ENCODE measurements at places on chromosomes 3 and 15.

DNA sequence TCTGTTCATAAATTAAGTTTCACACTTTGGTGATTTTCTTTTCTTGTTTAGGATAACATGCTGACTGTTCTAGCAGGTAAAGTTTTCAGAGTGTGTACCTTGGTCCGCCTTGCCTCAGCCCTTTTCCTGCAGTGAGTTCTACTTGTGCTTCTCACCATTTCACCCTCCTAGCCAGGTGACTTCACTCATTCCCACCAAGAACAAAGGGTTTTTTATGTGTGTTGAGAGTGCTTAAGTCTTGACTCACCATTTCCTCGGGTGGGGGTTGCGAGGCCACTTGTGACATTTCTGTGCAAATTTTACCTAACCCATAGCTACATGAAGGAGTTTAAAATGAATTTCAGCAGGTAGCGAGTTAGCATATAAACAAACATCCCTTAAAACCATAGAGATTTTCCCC is 81.4 kb downstream of the C3orf38 start:
- DNase-seq, result no peak

DNA sequence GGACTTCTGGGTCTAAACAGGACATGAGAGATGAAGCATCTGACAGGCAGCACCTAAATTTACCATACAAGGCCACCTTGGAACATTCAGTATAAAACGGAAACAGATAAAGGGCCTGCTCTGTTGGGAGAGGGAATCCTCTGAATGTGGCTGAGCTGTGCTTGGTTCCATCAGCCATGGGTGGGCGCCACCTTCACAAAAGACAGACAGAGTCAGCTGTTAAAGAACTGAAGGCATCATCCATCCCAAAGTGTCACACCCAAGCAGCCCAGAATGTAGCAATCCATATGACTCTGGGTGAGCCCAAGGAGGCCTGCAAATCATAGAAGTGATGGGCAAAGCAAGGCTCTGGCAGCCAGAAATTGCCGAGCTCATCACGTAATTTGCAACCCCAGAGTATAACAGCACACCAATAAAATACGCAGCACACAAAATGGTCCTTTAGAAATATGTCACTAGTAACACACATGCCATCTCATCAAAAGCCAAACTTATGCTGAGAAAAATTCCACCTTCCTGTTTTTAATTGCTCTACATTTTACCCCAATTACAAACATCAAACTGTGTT is 24.8 kb upstream of the RBP1 start:
- DNase-seq, result no peak

DNA sequence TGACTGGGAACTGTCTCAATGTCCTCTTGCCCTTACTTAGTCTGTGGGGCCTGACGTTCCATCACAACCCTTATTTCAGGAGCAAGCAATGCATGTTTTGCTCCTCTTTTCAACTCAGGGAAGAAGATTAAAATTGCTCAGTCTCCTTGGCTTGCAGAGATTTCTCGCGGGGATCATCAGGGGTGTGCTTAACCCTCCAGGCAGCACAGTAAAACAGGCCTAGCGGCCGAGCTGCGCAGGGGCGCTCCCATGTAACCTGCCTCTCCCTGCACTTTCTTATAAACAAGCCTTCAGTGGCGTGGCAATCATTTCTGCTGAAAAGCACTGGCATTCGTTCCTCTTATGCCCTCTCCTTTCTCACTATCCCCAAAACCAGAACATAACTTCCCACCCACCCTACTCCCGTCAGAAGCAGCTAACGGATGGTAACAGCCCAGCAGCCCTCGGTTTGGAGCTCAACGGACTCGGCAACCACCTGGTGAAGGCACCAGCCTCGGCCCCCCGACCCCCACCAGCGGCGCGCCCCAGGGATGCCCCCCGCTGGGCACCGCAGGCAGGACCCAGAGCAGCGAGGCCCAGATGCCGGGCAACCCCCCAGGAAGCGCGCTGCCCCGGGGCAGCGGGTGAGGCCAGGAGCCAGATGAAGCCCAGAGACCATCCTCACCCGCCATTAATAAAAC is 1.1 kb downstream of the MCF2L2 start:
- DNase-seq, result no peak

GRCh38 chr3:136120373-136121348 is 75.5 kb downstream of the MSL2 start:
- DNase-seq, result no peak

DNA sequence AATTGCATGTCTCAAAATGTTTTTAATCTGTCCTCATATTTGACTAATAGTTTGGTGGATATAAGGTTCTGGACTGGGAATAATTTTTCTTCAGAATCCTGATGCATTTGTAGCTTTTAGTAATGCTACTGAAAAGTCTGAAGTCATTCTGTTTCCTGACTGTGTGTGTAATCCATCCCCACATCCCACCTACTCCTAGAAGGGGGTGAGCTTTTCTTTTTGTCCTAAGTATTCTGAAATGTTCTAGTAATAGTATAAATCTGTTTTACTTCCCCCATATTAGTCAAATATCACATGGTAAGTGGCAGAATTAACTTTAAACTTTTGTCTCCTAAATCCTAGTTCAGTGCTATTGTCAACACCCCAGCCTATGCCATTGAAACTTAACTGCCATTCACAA is 162.8 kb downstream of the GREM1 start:
- DNase-seq, result no peak

DNA sequence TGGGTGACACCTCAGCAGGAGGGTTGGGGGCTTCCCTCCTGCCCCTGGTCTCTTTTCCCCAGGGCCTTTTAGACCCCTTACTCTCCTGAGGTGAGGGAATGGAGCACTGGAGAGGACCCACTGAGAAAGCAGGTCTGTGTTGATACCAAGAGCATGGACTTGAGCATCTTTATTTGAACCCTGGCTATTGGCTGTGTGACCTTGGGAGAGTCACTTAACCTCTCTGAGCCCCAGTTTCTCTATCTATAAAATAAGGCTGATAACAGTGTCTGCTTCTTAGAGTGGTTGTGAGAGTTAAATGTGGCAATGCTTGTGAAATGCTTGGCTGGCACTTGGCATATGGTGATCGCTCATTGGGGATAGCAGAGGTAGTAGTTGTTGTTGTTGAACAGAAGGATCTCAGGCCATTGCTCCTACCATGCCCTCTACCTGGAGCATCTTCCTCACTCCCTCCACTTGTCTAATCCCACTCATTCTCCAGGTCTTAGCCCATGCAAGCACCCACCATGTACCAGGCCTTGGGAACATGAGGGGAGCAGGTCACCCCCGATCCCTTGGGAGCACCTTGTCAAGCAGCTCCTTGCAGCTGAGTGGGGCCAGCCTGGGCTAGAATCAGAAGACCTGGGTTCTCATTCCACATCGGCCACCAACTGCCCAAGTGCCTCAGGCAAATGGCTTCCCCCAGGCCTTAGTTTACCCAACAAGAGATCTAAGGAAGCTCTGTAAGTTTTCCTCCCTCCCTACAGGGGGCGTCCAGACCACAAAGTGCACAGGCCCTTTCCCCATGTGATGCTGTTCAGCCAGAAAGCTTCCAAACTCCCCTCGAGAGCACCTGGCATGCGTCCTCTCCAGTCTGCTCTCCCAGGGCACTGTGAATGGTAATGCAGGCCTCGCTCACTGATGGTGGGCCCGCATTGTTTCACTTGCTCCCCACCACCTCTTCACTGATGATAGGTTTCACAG is 96.7 kb downstream of the LSM3 start:
- no peak for DNase-seq

DNA sequence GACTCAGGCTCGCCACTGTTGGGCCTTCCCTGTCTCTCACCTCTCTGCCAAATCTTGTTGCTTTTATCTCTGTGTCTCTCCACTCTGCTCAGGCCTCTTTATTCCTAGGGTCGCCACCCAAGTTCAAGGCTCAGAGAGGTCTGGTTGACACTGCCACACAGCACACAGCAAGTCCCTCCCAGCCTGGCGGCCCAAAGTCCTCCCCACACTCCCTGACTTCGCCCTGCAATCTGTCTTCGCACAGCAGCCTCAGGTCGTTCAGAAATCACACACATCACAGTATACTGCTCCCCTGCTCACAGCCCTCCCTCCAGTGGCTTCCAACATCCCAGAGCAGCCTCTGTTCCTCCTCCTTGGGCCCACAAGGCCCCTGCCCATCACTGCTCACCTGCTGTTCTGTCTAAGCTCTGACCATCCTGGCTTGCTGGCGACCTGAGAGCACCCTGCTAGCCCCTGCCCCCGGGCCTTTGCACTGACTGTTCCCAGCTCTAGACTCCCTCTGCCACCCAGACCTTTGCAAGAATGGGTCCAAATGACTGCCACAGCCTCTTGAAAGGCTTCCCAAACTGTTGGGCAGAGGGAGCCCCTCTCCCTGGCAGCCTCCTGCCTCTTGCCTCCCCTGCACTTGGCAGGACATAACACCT is 48.4 kb downstream of the MGLL start:
- no peak for DNase-seq

- DNase-seq, result no peak
Observed at GRCh38 chr15:78265137-78265460, 737 bp downstream of the DNAJA4 start.

DNA sequence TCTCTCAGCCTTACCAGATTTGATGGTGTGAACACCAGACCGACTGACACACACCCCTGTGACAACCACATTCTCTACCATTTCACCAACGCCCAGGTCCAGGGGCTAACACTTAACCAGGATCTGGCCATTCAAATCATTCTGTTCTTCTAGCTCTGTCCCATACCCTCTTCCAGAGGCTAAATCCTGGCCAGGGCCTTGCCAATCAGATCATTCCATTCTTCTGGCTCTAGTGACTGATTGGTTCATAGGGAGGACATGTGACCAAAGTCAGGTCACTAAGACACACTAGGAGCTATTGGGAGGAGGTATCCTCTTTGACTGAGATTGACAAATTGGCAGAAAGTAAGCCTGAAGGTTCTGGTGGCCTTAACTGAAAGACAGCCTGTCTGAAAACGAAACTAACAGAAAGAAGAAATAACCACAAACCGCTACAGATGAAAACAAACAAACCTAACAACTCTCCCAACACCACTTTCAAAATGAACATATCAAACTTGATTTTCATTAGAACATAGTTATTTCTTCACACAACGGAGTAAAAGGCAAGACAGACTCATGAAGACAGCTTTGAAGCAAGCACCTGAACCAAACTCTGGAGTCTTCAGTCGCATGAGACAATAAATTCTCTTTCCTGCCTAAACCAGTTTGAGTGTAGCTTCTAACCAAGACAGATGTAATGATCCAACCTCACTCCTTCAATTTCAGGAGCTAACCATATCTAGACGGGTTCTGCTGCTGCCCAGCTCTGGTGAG is 68.5 kb downstream of the TRANK1 start:
- no peak for DNase-seq

DNA sequence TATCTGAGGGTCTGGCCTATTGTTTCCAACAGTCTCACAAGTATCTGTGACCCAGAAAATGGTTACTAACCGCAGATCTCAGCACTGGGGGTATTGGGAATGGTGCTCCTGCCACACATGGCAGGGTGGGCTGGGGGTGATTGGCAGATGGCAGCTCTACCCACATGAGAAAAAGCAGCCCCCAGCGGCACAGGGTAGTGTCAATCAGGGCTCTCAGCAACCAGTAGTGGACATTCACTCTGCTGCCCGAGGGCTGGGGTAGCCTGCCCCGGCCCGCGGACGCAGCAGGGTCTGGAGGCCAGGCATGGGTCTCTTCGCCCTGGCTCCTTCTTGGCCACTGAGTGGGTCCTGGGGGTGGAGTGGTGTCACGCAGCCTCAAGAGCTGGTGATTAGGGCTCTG is 8.6 kb downstream of the DNAH1 start:
- no peak for DNase-seq

Measured in activated T-helper 1 cell treated with anti-CD3 and anti-CD28 coated beads, Interleukin-2, amount 50 U/mL, for 16 hours (primary cell).